ENCODE measurements at places on chromosomes 6 and 20.

DNA sequence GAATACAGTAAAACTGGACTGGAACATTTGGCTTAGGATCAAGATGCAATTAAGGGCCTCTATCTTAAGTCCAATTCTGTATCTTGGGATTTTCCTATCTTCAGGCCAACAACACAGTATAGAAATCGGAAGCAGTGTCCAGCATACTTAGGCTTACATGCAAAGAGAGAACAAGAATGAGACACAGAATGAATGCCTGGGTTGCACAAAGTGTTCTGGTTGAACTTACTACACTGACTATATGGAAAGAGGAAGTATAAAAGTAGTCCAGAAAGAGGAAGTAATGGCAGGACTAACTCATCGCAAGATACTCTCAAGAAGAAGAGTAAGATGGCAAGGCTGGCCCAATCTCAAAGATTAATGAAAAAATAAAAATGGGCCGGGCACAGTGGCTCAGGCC is 87.6 kb downstream of the BTBD9 start:
- DNase-seq, result no peak

- DNase-seq, result no peak
Observed at GRCh38 chr6:16967470-16967817, 134.4 kb upstream of the STMND1 start.

DNA sequence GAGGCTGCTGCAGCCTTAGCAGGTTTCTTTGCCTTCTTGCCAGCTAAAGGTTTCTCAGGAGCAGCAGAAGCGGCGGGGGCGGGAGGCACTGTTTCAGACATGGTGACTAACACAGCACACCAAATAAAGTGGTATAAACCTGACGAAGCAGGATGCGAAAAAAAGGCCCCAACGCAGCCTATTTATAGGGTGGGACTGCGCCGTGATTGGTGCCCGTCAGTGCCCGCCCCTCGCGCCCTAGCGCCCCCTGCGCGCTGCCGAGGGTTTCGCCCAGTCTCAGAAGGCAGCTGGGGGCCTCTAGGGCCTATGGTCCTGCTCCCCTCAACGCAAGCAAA is 55.0 kb downstream of the TRIM38 start:
- peak; percentile 36 for DNase-seq

DNA sequence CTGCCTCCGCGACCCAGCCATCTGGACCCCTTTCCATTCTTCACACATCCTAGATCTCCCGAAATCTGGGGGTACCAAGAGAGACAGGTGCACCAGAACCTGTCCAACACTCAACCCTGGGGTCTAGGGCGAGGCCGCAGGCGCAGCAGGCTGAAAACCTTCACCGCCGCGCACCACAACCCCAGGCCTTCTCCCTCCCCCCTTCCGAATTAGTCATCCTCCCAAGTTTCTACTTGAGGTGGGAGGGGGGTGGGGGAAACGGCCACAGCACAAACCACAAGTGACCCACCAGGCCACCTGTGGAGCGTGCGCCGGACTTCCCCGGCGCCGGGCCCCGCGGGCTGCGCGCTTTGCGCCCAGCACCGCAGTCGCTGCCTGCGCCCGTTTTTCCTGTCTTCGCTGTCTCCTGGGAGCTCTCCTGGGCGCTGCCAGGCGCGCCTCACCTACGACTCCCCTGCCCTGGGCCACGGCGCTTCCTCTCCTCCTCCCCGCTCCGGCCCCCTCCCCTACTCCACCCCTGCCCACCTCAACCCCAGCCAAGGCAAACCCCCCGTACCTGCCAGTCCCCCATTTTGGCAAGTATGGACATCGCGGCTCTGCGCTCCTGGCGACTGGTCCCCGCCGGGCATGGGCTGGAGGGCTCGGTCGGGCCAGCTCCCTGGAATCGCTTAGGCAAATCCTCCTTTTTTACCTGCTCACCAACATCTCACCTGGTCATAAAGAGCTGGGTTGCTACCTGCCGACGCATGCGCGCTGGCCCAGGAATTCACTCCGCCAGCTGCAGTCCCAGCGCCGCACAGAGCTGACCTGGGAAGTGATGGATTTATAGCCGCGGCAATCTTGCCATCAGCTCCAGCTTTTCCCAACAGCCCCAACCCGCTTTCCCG is 4.2 kb upstream of the TFAP2A start:
- DNase-seq, result no peak

GRCh38 chr6:142404751-142405150 is 102.9 kb downstream of the ADGRG6 start:
- no peak for DNase-seq

DNA sequence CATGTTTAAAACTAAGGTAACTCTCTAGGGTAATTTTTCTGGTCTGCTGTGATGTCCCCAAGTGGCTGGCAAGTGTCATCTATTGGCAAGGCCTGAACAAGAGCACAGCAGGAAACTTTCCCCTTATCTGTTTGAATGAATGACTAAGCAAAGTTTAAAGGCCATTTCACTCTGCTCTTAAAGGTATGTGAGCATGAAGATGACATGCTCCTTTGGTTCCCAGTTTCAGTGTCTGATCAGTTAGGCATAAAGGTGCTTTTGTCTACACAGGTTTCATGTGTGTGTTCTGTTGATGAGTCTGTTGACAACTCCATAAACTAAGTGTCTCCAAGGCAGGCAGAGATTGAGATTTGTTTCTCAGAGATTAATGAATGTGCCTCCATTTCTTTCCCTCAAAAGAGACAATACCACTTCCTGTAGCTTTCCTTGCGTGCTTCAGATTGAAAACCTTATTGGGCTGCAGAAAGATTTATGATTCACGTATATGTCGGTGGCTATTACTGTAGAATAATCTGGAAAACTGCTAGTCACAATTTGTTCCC is 83.9 kb downstream of the MAP3K7 start:
- DNase-seq, result no peak

DNA sequence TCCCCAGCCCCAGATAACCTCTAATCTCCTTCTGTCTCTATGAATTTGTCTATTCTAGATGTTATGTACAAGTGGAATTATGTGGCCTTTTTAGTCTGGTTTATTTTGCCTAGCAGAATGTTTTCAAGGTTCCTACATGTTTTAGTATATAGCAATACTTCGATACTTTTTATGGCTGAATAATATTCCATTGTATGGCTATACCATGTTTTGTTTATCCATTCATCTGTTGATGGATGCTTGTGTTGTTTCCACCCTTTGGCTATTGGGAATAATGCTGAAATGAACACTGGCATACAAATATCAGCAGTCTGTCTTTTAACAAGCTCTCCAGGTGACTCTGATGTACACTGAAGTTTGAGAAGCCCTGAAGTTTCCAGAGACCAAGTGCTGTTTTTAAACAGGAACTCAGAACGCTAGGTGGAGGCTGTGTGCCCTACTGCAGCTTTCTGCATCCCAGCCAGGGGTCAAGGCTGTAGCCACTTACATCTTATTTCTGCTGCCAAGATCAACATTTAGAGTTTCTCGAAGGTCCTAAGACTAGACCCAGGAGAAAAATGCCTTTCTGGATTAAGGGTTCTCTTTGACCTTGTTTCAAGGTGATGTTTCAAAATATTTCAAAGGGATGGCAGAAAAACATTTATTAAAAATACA is 123.0 kb downstream of the SOBP start:
- no peak for DNase-seq

DNA sequence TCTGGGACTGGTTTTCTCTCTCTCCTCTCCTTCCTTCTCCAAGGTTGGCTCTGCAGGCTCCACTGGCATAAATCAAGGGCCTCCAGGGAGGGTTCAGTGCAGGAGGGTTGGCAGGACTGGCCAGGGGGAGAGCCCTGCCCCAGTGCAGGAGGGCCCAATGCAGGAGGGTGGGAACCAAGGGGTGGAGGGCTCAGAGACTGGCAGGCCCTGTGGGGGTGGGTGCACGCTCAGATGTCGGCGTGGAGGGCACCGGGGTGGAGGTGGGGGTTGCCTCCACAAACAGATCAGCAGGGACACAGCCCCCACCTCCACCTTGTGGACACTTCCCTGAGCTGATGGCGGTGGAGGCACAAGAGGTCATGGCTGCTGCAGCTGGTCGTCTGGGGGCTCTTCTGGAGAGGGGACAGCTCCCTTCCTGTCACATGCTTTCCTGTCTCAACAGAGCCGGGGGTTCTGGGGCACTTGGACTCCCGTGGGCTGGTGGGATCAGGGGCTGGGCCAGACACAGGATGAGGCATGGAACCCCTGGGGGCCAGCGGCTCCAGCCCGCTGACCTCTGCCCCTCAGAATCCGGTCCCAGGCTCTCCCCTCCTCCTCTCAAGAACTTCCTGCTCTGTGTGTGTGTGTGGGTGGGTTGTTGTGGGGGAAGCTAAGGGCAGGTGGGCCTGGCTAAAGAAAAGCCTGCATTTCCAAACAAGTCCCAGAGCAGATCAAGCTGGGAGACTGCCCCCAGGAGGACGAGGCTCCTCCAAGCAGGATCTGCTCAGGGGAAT is 2.7 kb upstream of the ABHD16B start:
- no peak for DNase-seq

DNA sequence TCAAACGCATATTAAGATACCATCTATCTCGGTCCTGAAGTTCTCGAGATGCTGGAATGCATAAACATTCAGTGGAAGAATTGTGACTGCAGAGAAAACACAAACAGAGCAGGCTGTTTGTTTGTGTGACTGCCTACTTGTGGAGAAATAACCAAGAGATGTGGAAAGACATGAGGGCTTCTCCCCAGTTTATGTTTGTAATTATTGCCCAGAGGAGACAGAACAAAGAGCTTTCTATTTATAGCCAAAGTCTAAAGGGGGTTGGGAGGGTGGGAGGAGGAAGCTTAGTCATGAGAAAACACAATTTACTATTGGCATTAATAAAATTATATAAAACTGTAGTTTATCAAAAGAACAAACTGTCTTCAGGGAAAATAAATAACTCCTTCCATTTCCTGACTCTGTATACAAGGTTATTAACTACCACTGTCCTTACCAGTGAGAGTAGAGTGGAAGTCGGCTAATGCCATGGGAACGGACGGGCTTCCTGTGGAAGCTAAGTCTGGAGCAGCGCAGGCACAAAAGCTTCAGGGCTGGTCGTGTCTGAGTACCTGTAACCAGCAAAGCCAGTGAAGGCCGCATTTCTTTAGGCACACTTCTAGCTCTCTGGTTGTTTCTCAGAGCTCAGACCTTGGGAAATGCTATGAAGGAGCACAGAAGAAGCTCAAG is 200.2 kb upstream of the SUPT3H start:
- DNase-seq, result no peak

GRCh38 chr20:15916623-15917022 is 656.6 kb downstream of the KIF16B start:
- no peak for DNase-seq

- DNase-seq, result no peak
Observed at GRCh38 chr6:3209114-3210023, 18.1 kb downstream of the TUBB2B start.

DNA sequence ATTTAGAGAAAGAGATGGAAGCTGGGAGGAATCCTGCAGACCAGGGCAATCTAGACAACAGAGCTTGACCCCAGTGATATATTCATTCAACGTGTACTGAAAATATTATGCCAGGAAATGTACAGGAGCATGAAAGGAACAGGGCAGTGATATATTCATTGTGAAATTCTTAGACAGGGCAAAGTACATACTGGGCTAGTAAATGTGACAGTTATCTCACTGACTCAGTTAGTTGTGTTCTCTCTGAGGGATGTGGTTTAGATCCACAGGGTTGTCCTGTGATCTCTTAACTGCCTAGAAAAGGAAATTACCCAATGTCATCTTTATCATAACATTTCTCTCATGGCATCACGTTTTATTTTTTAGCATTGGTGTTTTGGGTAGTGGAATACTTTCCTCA is 891.3 kb downstream of the EYS start:
- no peak for DNase-seq

GRCh38 chr6:137949686-137950390 is 82.8 kb downstream of the TNFAIP3 start:
- DNase-seq, result no peak

- no peak for DNase-seq
Observed at GRCh38 chr20:21357844-21358243, 39.5 kb downstream of the NKX2-4 start.

GRCh38 chr6:129638686-129639085 is 71.3 kb downstream of the ARHGAP18 start:
- no peak for DNase-seq

DNA sequence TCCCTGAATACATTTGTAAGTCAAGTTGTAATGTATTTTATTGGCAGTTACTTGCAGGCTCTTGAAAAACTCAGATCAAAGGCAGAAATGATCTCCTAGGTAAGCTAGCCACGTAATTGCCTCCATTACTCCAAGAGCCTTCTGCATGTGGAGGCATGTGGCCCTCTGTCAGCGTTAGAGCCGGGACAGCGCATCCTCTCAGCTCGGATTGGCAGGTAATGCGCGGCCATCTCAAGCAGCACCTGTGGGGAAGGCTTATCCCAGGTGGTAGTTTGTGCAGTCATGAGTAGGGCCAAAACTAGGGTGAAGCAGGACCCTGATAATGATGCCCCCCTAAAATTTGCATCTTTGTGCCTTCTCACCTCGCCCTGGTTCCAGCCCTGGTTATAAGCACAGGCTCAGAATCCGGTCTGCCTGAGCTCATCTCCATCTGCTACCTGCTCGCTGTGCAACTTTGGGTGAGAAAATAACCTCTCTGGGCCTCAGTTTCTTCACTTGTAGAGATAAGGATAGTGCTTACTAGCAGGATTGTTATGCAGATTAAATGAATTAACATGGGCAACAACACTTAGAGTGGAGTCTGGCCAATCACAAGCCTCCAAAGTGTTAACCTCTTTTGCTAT is 157.5 kb upstream of the PMEPA1 start:
- DNase-seq, result no peak

DNA sequence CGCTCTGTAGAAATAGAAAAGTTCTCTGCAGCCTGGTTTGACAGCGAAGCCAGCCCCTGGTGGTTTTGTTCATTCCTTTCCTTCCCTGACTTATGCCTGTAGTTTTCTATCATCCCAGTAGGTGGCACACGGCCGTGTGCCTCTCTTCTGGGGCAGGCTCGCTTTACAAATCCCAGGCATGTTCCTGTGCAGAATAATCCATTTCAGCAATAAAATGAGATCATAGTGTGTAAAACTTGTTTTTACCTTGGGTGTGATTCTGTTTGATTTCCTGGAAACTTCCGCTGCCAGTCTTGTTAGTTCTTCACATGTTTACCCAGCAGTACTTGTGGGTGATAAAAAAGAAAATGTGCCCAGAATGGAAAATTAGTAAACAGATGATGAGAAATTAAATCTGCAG is 7.4 kb upstream of the INSM1 start:
- no peak for DNase-seq

GRCh38 chr6:142683714-142684141 is 261.2 kb downstream of the HIVEP2 start:
- DNase-seq, result no peak

DNA sequence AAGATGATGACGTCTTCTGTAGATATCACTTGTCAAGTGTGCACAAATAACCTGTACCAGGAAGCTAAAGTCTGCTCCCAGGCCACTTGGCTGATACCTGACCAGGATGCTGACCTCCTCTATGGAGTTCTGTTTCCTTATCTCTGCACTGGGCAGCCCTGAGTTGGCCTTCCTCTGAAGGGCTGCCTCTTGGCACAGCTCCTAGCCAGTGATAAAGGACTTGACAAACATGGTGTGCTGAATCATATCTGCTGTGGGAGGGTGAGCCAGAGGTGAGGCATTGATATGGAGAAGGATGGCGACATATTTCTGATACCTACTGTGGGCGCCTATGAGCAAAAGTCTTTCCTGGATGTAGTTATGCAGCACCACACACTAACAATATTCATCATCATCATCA is 32.8 kb upstream of the FOXA2 start:
- DNase-seq, result no peak
